Fibroblast of lung (primary cell): ENCODE measurements at places on chromosomes 2 and 18. TPM values are rescaled to one million over a fixed set of nuclear protein-coding genes. Genes with fewer than 3 reads are reported as not detected.

Gene OR6B2
- total RNA-seq, result not detected in 2 replicates

Gene LRP2
- total RNA-seq, result under 0.01 TPM in 2 replicates

Gene ARL6IP6
- 16.2 and 19.0 TPM in 2 replicates for total RNA-seq

Gene ACMSD
- total RNA-seq, result not detected in 2 replicates

Gene PAX3
- total RNA-seq, result not detected in 2 replicates

- DNase-seq, result peak; percentile 24
Measured at GRCh38 chr2:26772064-26773001, 8.2 kb downstream of the SLC35F6 start.

- peak; percentile 91 for DNase-seq
Measured at GRCh38 chr2:23480957-23481797, 96.2 kb downstream of the KLHL29 start.

DNA sequence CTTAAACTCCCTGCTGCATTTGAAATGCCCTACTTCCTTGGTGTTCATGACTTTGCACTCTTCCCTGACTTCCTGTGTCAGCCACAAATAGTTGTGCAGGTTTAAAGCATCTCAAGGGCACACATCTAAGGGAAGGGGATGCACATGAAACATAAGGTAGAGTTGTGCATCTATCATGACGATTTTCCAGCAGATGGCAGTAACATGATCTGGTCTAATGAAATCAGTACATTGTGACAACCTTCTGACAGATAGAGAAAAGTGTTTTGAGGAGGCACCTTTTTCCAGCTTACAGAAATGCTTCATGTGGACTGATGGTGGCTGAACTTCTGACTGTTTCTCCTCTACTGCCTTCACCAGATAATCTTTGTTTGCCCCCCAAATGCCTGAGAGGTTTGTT, 238.9 kb downstream of the XIRP2 start:
- peak; percentile 31 for DNase-seq

GRCh38 chr2:120245520-120246332, 6.9 kb upstream of the RALB start:
- DNase-seq, result peak; percentile 49

- no peak for DNase-seq
Measured at GRCh38 chr2:105682401-105682800, 62.3 kb upstream of the NCK2 start.

- no peak for DNase-seq
Measured at GRCh38 chr2:768451-768850, 91.2 kb upstream of the TMEM18 start.

GRCh38 chr2:83730223-83730622, 728.9 kb downstream of the SUCLG1 start:
- DNase-seq, result no peak

GRCh38 chr2:106174056-106174455, 20.0 kb downstream of the UXS1 start:
- DNase-seq, result no peak

DNA sequence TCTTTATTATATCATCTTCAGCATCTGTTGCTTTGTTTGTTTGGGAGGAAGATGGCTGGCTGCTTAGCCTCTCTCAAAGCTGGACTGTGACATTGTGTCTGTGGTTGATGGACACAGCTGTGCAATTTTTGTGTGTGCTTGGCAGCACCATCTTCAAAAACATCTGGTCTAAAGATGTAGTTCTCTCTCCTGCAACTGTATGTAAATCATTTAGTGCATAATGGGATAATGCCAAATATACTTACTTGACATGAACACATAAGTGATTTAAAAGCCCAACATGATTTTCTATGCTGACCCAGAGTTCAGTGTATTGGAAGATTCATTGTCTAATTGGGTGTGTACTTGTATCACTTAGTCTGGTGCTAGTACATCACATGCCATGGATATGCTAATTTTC, 112.2 kb downstream of the MAP4K4 start:
- peak; percentile 81 for DNase-seq

DNA sequence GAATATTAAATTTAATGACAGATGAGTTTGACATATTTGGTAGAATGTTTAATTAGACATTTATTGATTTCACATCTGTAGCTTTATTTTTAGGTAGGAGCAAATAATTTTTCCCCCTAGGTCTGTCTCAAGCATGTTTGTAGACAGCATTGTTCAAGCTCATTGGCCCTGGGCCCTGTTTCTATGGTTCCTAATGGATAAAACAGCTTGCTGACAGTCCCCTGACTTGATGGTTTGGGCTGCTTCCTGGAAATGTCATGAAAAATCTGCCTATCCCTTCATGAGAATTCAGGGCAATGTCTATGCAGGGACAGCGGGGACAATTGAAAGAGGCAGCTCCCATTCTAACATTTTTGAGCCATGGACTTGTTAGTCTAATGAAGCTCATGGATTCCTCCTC, 14.6 kb upstream of the MEP1B start:
- no peak for DNase-seq

DNA sequence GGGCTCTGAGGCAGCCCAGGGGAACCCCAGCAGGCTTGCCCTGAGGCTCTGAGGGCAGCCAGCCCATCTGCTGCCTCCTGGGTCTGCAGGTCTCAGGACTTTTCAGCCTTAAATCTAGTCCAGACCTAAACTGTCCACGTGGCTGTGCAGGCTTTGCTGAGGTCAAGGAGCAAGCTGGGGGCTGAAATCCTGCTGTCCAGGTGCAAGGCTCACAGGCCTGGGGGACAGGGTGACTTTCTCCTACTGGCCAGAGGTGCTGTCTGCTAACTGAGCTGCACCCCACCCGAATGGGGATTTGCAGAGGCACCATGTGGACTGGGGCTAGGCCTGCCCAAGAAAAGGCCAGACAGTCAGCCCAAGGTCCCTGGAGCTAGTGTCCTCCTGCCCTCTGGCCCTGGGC, 32.1 kb downstream of the SDC1 start:
- DNase-seq, result no peak

DNA sequence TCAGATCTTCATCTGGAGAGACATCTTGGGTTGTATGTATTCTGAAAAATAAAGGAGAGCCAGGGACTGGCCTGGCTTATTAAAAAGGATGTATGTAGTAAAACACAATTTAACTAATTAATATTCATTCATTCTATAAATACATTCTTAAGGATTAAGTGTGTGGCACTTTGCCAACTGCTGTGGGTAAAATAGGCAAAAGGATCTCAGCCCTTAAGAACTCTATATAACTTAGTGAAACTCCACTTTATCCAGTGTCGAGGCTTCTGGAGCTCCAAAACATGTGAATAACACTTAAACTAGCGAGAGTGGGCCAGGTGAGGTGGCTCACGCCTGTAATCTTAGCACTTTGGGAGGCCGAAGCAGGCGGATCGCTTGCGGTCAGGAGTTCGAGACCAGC, 7.7 kb upstream of the STK39 start:
- DNase-seq, result no peak

GRCh38 chr18:45277908-45278307, 337.4 kb upstream of the SLC14A2 start:
- no peak for DNase-seq

- no peak for DNase-seq
Measured at GRCh38 chr18:79941473-79942119, 9.9 kb downstream of the SLC66A2 start.

GRCh38 chr2:219082332-219082958, 21.7 kb upstream of the IHH start:
- peak; percentile 41 for DNase-seq

GRCh38 chr2:151984424-151985083, 114.3 kb downstream of the CACNB4 start:
- no peak for DNase-seq

DNA sequence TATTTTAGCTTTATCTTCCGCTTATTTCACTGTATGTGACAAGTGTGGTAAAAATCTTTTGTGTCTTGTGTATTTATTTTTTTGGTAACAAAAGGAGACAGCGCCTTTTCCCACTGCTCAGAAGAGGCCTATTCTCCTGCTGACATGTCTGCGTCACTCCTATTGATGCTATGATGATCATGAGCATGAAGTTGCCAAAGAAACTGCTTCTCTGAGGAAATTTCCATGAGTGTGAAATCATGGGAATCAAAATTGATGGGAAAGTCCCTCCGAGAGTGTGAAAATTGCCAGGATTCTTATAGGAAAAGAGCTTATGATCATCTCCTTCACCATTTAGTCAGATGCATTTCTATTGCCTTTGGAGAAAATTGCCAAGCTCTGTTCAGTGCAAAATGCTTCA, 36.5 kb upstream of the DARS1 start:
- DNase-seq, result no peak

DNA sequence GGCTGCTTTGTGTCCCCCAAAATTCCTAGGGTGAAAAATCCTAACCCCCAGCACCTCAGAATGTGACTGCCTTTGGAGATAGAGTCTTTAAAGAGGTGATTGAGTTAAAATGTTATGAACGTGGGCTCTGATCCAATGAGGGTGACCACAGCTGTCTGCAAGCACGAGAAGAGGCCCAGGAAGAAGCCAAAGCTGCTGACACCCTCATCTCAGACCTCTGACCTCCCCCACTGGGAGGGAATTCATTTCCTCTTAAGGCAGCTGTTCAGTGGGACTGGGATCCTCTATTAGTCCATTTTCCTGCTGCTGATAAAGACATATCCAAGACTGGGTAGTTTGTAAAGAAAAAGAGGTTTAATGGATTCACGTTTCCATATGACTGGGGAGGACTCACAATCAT, 544.4 kb downstream of the DCDC2C start:
- peak; percentile 87 for DNase-seq
